T-helper 1 cell (primary cell): ENCODE measurements at places on chromosomes 4 and X.

DNA sequence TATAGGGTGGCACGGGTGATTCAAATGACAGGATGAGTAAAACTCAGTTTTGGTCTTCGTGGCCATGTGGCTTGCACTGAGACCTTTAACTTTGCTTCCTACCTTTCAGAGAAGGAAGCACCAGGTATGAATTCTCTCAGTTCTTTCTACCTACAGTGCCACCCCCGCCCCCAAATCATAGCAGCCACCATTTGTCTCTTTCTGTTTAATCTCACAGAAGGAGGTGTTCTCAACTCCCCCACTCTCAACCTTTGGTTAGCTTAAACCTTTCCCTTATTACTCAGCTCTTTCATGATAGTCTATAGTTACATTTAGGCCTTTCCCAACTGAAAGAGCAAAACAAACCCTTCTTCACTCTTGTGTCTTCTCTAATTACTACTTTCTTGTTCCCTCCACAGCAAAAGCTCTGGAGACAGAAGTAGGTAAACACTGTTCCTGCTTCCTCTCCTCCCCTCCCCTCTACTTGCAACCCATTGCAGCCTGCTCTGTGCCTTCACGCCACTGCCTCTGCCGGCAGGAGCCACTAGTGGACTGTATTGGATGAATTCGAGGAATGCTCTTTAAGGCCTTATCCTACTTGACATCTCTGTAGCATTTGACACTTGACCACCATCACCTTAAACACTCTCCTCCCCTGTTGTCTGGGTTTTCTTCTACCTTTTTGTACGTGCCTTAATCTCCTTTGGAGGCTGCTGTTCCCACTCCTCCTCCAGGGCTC is 123.7 kb downstream of the AFF1 start:
- DNase-seq, result no peak

- no peak for DNase-seq
Measured at GRCh38 chr4:100420571-100420970, 97.3 kb downstream of the EMCN start.

DNA sequence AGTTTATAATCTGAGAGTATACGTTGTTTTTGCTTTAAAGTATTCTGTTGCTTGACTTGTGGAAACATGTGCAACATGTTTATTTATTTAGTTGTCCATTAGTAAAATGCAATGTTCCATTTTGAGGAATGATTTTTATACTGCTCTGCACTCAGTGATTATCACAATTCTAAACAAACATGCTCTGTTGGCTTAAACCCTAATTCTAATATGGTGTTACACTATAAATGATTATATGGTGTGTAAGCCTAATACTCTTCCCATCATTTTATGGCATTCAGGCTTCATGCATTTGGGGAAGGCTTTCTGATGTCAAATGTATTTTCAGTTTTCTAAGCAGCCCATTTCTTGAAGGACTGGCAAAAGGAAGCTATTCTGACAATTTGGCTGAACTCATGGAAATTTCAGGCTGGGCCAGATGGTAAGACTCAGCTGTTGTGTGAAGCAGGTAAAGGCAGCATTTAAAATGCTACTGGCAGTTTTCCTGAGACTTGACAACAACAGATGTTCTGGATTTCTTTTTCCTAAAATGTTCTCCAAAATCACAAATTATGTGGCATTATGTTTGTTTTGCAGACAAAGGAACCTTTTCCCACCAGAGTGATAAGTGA is 336.7 kb upstream of the GNPDA2 start:
- DNase-seq, result no peak

GRCh38 chrX:7147413-7147977 is at the start of gene STS:
STS (plus strand) TSS chrX:7147712; CDS start chrX:7253200, 105,488 bp downstream.
- DNase-seq, result peak; percentile 49

- DNase-seq, result no peak
Measured at GRCh38 chrX:42420426-42420825, 357.5 kb downstream of the PPP1R2C start.

DNA sequence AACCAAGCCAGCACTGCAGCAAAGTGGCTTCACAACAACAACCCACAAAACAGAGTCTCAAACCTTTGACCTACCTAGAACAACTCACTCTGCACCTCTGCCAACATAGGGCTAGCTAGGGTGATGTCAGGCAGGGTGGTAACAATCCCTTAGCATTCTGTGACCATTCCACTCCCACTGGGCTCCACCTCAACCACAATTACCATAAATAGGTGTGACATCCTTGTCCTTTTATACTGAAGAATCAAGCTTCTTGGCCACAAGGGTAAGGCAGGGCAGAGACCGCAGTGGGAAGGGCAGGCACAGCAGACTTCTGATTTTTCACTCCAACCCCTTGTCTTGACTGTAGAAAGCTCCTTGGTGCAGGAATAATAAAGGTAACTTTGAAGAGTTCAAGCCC is 795.4 kb upstream of the DIAPH2 start:
- no peak for DNase-seq

GRCh38 chr4:104868958-104869357 is 277.7 kb upstream of the TET2 start:
- DNase-seq, result no peak

- no peak for DNase-seq
Measured at GRCh38 chr4:146959692-146960091, 14.0 kb upstream of the TTC29 start.

- DNase-seq, result no peak
Measured at GRCh38 chr4:139658185-139658584, 7.4 kb upstream of the MGST2 start.

GRCh38 chr4:138959097-138959815 is 56.3 kb upstream of the NOCT start:
- DNase-seq, result no peak

DNA sequence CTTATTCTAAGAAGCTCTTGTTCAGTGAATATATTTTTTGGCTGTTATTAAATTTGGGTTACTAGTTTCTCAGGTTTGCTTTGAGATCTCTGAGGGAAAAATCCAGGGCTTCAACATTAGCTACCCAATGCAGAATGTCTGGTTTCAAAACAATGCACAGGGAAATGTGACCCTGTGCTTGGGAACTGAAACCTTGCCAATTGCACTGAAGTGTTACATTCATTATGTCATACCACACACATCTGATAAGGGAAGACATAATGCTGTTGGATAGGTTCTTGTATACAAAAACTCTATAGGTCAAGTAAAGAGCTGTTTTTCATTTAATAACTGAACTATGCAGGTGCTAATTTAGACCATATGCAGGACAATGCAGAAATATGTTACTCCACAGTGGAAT is 345.3 kb upstream of the BMP3 start:
- DNase-seq, result no peak
